ENCODE measurements at places on chromosomes 7 and 10.

- DNase-seq, result no peak
These were observed 371.4 kb downstream of the SUGCT start for GRCh38 chr7:40506158-40506557.

GRCh38 chr10:3636356-3637181, 148.4 kb downstream of the KLF6 start:
- DNase-seq, result no peak

DNA sequence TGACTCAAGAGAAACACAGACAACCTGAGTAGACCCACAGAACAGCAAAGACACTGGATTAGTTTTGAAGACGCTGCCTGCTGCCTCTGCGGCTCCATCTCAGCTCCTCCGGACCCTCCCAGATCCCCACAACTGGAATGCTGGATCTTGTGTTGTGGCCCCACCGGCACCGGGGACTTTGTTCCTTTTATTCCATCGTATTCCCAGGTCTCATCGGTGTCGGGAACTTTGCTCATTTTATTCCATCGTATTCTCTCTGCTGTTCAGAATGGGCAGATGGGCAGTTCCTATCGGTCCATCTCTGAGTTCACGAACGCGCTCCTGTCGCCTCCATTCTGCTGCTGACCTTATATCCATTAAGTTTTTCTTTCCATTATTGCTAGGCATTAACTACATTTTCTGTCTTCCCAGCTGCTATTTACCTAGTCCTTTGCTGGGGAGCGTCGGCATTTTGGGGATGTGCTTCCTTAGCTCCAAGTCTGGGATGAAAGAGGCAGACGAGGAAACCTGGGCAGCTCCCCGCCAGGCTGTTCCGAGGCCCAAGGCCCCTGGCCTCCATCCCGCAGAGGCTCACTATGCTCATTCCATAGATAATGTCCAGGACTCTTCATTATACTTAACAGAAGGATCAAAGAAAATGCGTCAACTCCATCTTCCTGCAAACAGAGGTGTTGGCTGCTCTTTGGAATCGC, 192.4 kb downstream of the MAD1L1 start:
- DNase-seq, result no peak

DNA sequence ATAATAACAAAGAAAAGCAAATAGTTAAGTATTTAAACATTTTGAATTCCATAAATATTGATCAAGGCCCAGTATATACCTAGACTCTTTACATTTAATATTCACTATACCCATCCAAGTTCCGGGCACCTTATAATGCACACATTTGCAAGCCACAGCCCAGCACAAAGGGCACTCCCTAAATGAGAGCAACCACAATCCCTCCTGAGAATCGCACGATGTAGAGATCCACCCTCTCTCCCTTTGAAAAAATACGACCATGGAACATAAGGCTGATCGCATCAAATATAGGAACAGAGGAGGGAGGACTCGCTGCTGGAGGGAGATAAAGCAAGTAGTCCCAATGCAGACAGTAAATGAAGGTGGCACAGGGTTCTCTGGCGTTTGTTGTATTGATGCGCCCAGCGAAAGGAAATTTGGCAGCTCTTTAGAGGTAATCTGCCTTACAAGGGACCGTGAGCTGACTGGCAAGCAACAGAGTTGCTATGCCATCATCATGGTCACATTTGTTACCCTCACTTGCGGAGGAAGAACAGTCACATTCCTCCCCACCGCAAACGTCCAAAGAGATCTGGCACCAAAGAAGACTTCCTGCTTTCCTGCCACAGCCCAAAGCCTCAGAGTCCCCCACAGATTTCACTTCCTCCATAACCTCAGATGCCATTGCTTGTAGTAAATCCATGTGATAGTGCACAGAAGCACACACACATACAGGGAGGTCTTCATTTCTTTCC, 16.1 kb upstream of the TAS2R40 start:
- peak; percentile 21 for DNase-seq

- no peak for DNase-seq
These were observed 115.4 kb upstream of the TNRC18 start for GRCh38 chr7:5539013-5539411.

- DNase-seq, result no peak
These were observed 175.8 kb upstream of the SORCS1 start for GRCh38 chr10:107340326-107340725.

DNA sequence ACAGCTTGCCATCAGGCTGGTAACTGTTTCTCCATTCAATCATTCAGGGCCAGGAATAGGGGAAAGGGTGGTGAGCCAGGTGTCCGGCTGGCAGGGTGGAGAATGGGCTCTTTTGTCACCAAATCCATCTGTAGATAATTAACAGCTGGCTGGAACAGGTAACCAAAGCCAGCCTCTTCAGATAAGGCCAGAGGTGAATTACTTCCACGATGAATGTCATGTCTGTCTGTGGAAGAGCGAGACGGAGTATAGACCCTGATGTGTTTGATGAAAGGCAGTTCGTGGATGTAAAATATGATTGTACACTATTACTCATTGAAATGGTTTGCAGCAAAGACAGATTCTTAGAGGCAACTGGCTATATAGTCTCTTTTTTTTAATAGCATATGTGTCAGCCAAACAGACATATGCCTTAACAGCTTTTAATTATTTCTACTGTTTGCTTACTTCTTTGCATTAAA, 149.8 kb downstream of the KLF6 start:
- no peak for DNase-seq

DNA sequence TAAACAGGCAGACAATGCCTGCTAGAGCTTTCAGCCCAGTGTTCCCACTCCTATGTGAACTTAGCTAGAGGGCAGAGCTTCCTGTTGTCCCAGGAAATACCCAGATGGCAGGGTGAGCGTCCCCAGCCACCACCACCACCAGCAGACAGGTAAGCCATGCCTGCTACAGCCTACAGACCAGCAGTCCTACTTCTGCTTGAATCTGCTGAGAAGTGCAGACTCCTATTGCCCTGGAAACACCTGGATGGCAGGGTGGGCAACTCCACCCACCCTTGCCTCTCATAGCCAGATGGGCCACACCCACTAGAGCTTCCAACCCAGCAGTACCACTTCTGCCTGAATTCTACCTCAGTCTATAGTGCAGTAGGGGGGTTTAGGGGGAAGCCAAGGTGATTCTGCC, 64.4 kb downstream of the FBXL13 start:
- no peak for DNase-seq

DNA sequence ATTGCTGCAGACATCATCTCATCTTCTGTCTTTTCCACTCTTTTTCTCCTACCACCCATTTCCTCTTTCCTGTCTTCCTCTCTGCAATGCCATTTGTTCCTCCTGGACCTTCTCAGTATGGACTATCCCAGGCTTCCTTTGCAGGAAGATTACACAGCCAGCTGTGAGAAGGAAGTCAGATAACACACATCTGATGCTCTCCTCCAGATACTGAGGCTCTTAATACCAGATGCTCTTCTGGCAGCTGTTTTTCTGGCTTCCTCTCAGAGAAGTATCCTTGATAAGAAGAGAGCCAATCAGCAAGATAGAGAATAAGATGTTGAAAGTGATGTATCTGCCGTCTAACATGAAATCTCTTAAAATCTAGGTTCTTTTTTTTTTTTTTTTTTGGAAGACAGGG, 14.4 kb downstream of the KIAA1217 start:
- no peak for DNase-seq

All from hippocampal formation (tissue), 2 donors.